T-cell (primary cell): ENCODE measurements at places on chromosomes 2 and 18.

DNA sequence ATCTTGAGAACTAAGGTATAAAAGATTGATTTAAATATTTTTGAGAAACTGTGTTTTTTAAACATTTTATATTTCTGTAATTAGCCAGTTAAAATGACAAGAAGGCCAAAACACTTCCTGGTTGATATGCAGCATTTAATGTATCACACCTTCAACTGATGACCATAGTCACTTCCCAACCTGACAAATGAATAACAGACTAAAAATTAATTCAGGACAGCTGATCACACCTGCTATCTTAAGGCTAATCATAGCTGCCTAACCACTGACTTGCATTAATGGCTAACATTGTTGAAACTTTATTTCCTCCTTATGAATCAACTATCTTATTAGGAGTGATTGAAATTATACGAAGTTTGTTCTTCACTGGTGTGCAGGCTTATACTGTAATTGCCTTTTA is 125.8 kb upstream of the MSTN start:
- DNase-seq: no peak

DNA sequence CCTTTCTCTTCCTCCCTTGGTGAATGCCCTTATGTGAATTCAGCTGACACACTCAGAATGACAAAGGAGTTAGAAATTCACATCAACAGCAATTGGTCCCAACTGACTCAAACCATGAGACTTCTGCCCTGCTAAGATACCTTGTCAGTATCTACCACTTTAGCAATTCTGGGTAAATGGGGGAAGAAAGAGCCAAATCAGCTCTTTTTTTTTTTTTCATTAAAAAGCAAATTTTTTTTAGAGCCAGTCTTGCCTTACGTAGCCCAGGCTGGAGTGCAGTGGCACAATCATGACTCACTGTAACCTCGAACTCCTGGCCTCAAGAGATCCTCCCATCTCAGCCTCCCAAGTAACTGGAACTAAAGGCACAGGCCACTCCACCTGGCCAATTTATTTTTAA is 1.7 kb upstream of the PPP4R1 start:
- no peak for DNase-seq

- no peak for DNase-seq
Observed at GRCh38 chr2:126784621-126785020, 114.1 kb upstream of the TEX51 start.

- no peak for DNase-seq
Observed at GRCh38 chr2:214796911-214797310, 12.6 kb downstream of the BARD1 start.

- DNase-seq: no peak
Observed at GRCh38 chr18:33700513-33700976, 122.5 kb downstream of the ASXL3 start.

GRCh38 chr2:160928854-160929301 is 231.3 kb upstream of the TANK start:
- no peak for DNase-seq

DNA sequence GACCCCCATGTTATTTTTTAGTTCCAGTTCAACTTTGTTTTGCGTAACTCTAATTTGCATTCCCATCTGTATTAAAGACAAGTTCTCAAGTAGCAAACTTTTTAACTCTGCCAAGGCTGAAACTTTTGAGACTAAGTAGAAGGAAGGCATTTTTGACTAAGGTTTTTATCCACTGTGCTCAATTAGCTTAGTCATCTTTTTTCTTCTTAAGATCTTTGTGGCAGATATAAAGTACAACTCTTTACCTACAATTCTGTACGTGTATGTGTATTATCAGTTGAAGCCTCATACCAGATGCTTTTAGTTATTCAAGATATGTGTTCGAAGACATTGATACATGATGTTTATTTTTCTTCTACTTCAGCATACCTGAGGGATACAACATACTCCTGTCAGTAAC is 41.6 kb downstream of the CREB1 start:
- no peak for DNase-seq

- no peak for DNase-seq
Observed at GRCh38 chr2:52710810-52711618, 1056.6 kb upstream of the CHAC2 start.

GRCh38 chr2:32946314-32947075 is at the start of gene LTBP1:
LTBP1 (plus strand) TSS chr2:32946953; CDS start chr2:32947325, 372 bp downstream.
- DNase-seq: peak; percentile 18

GRCh38 chr18:7646174-7646886 is 79.2 kb downstream of the PTPRM start:
- no peak for DNase-seq

GRCh38 chr18:53649621-53650020 is 574.8 kb downstream of the MBD2 start:
- no peak for DNase-seq

DNA sequence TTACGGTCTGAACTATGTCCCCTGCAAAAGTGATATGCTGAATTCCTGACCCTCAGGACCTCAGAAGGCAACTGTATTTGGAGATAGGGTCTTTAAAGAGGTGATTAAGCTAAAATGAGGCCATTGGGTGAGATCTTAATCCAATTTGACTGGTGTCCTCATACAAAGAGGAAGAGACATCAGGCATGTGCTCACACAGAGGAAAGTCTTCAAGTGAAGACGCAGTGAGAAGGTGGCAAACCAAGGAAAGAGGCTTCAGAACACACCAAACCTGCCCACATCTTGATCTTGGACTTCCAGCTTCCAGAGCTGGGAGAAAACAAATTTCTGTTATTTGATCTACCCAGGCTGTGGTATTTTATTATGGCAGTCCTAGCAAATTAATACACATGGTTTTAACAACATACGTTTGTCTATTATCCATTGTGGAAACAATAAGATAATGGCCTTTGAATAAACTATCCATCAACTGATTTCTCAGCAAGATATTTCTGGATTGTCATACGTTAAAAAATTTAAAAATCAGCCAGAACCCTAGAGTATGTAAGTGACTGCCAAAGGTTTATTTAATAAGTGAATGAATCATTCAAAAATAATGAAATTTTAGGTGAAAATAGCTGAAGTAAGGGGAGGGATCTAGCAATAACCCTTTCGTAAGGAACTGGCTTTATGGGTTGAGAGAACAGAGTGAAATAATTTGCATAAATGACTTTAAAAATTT is 6.5 kb downstream of the WIPF1 start:
- no peak for DNase-seq

- DNase-seq: no peak
Observed at GRCh38 chr18:61832858-61833257, 59.9 kb downstream of the RNF152 start.

- DNase-seq: no peak
Observed at GRCh38 chr2:65607662-65608305, 175.4 kb upstream of the SPRED2 start.

GRCh38 chr2:25587361-25587760 is 86.0 kb downstream of the DTNB start:
- DNase-seq: no peak

DNA sequence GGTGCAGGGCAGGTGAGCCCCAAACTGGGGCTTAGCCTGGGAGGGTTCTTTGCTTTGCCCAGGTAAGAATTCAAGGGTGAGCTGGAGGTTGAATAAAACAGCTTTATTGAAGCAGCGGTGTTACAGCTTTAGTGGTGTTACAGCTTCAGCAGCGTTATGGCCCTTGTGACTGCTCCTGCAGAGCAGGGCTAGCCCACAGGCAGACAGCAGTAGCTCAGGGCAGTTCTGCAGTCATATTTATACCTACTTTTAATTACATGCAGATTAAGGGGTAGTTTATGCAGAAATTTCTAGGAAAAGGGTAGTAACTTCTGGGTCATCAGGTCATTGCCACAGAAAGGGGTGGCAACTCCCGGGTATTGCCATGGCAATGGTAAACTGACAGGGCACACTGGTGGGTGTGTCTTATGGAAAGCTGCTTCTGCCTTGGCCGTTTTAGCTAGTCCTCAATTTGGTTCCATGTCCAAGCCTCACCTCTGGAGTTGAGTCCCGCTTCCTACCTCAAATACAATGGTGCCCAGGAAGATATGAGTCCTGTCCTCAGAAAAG is 78.2 kb downstream of the THNSL2 start:
- DNase-seq: no peak

GRCh38 chr18:36503477-36503876 is 206.0 kb downstream of the FHOD3 start:
- no peak for DNase-seq

- no peak for DNase-seq
Observed at GRCh38 chr2:9998916-9999654, 44.3 kb upstream of the KLF11 start.

- no peak for DNase-seq
Observed at GRCh38 chr2:26273501-26273900, 28.8 kb downstream of the HADHB start.

- no peak for DNase-seq
Observed at GRCh38 chr18:13641551-13642439, 84.6 kb downstream of the FAM210A start.

GRCh38 chr2:40317046-40317445 is 134.8 kb downstream of the SLC8A1 start:
- DNase-seq: no peak

- DNase-seq: no peak
Observed at GRCh38 chr2:238634701-238635357, 208.1 kb downstream of the ASB1 start.

- DNase-seq: no peak
Observed at GRCh38 chr2:8424997-8425900, 256.6 kb upstream of the ID2 start.

- no peak for DNase-seq
Observed at GRCh38 chr18:72652990-72653593, 109.0 kb upstream of the CBLN2 start.

DNA sequence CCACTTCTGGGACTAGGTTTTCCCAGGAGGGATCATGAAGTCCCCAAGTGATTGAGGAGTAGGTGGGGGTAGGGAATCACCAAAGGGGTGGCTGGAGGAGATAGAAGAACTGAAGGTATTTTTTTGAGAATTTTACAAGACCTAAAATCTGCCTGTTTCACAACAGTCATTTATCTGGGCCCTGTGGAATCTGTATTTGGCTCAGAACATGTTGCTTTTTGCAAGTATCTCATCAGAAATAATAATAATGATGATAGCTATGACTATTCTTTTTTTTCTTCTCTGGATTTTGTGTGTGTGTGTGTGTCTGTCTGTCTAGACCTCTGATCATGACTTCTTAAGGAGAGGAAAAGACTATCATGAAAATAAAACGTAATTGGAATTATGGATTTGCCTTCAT is 13.9 kb downstream of the STON1 start:
- no peak for DNase-seq

- DNase-seq: no peak
Observed at GRCh38 chr2:190406805-190407204, 1.4 kb upstream of the MFSD6 start.

GRCh38 chr2:101400506-101401325 is 13.4 kb upstream of the CREG2 start:
- DNase-seq: no peak

DNA sequence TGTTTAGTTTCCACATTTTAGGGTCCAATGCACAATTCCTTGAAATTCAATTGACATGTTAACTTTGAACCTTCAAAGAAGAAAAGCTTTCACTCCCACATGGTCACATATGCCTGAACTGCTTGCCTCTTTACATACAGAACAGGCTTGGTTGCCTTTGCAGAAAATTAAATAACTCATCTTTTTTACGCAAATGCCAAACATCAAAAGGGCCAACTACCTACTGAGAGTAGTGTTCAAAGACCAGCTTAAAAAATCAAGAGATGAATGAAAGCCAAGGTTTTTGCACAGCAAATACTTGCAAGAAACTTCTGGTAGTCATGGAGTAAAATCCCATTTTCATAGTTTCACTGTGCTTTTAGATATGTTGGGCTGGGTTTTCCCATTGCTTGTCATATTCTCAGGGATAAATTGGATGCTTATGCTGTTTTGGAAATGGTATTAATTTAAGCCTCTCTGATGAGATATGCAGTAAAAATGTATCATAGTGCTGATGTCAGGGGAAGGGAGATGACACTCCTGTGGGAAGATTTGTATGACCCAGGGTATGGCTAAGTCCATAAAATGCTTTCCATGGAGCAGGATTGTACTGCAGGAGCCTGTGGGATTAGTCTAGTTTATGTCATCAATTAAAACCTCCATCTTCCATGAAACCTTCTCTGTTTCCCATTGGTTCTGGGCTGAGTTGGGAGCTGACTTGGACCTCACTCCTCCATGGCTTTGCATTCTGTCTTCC is 60.6 kb upstream of the DARS1 start:
- DNase-seq: no peak

- no peak for DNase-seq
Observed at GRCh38 chr2:112055730-112056625, 909 bp downstream of the TMEM87B start.

GRCh38 chr18:2471523-2471922 is 99.8 kb downstream of the METTL4 start:
- no peak for DNase-seq

DNA sequence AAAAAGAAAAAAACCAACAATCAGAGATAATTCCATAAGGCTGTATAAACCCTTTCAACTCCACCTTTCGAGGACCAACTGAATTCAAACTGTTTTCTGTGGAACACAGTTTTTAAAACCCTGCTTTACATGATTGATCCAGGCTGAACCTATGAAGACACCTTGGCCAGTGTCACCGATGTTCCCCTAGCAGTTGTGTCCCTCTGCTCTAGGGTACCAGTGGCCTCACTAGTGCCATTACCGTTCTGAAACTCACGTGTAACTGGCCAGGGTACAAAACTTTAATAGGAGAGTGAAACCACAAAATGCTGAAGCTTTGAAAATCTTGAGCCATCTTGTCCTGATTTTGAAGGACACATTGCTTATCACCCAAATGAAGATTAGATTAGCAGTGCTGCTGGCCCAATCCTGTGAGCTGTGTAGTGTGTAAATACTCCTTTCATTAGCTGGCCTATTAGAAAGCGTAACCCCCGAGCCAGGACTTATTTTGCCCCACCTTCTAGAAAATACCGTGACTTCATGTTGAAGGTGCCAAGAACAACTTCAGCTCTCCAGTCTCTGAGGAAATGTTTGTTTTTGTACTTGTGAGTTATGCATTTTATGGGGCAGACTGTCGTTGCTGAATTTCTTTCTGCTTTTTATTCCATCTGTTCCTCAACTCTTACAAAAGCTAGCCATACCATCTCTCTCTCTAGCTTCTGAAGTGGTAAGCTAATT is 147.8 kb upstream of the MAP3K20 start:
- no peak for DNase-seq

- DNase-seq: no peak
Observed at GRCh38 chr2:51424418-51424817, 392.5 kb upstream of the NRXN1 start.

DNA sequence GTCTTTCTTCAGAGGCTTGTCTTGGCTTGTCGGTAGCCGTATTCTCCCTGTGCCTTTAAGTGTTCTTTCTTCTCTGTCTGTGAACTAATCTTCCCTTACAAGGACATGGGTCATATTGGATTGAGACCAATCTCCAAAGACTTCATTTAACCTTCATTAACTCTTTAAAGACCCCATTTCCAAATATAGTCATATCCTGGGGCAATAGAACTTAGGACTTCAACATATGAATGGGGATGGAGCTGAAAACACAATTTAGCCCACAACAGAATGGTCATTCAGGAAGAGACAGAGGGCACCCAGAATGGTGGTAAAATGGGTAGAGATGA is 82.1 kb upstream of the TANK start:
- no peak for DNase-seq
